ENCODE measurements at places on chromosomes 6 and 20. TPM values are rescaled to one million over a fixed set of nuclear protein-coding genes. Genes with fewer than 3 reads are reported as not detected.

DNA sequence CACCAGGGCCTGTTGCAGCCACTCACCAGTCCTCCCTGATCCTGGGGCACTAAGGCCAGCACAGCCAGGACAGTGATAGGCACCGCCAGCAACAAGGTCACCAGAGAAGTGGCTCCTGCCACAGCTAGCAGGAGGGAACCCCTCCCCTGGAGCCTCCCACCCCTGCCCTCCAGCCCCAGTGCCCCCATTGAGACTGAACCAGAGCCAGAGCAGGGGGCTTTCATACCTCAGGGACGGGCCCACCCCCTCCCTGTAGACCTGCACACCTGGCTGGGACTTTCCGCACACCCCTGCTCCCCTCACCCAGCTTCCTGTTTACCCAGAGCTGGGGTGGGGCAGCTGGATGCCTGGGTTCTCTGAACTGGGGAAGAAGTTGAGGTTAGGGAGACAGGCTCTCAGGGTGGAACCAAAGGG, at the start of gene LTB:
Gene LTB, minus strand, starts transcription at position 195 of the 414 bp plus-strand sequence. Its CDS starts 7 bp downstream, at position 188.
- no peak for DNase-seq

DNA sequence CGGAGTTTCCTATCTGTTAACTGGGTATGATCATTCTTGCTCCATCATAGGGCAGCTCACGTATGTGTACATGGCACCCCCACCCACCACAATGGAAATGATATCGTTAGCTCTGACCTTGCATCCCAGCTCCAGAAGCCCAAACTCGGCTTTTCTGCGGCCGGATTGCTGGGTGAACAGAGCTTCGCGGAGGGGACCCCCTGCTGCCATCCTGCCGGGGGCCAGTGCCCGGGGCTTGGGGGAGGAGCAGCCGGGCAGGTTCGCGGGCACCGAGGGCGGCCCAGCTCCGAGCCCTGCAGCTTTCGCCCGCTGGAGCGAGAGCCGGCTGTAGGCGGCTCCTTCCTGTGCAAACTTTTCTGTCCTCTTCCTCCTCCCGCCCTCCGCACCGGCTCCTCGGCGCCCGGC, 24.9 kb upstream of the FUCA2 start:
- DNase-seq: no peak

DNA sequence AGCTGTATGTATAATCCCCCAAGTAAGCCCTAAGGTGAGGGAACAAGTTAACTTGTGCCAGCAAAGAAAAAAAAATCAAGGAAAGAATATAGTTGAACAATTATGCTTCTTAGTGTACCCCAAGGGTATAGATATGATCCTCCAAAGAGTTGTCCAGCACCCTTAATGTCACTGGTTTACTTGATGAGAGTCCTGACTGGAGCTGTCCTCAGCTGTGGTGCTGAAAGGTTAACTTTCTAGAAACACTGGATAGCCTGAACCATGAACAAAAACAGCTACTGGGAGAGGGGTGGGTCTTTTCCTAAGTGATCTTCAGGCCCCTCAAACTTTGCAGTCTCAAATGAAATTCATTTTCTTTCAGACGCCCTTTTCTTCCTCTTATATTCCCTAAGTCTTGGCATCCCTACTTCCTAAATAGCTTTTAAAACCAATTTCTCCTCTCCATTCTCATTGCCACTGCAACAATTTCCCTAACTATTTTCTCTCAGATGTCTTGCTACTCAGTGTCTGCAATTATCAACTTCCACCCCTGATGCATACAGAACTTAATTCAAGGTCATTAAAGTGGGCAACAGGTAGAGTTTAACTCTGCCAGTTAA, 83.5 kb upstream of the PROKR2 start:
- no peak for DNase-seq

GRCh38 chr6:78868116-78868515, 765 bp downstream of the IRAK1BP1 start:
- DNase-seq: no peak

DNA sequence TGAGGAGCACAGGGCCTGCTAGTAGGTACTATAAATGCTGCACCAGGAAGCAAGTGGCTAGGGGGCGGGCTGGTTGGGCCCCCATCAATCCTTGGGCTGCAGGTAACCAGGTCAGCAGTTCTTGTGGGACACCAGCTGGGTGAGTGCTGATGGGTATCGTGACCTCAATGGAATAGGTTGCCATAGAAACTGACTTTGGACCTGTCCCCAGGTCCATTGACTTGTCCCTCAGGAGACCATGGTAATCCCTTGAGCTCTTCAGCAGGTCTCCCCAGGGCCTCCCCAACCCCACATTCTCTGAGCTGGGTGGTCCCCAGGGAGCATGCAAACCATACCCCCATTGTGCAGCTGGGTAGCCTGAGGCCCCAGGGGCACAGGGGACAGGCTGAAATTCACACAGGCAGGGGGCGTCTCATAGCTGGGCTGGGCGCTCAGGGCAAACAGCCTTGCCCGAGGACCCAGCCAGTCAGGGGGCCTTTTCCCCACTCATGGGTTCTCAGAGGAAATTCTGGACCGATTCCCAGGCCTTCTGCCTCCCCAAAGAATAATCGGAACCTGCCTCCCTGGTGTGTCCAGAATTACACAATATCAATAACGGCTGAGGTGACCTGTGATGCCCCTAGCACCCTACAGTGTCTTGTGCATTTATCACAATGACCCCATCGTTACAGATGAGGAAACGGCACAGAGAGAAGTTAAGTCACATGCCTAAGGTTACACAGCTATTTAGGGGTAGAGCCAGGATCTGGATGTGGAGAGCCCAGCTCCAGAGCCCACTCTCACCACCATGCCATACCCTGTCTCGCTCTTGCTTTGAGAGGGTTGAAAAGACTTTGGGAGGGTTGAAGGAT, 35.9 kb downstream of the SRC start:
- no peak for DNase-seq

GRCh38 chr20:58717278-58718091, 24.9 kb downstream of the NPEPL1 start:
- no peak for DNase-seq

DNA sequence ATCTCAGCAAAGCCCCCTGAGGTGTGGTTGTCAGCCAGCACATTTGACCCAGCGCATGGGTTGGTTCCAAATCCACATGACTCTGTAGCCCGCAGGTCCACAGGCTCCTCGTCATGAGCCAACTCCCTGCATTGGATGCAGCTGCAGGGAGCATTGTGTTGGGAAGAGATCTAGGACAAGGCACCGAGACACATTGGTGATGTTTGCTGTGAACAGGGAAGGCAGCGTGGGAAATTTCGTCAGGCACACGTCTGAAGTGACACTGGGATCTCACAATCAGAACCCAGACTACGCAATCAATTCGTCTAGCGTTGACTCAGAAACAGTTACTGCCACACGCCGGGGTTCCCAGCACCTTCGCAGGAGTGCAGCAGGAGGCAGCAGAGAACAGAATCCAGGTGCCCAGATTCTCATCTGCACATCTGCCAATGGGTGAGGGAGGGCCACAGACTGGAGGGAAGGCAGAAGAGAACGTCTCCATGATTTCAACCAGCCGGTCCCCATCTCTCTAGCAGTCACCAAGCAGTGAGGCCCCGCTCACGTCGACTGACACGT, 177.0 kb downstream of the TTLL2 start:
- no peak for DNase-seq

DNA sequence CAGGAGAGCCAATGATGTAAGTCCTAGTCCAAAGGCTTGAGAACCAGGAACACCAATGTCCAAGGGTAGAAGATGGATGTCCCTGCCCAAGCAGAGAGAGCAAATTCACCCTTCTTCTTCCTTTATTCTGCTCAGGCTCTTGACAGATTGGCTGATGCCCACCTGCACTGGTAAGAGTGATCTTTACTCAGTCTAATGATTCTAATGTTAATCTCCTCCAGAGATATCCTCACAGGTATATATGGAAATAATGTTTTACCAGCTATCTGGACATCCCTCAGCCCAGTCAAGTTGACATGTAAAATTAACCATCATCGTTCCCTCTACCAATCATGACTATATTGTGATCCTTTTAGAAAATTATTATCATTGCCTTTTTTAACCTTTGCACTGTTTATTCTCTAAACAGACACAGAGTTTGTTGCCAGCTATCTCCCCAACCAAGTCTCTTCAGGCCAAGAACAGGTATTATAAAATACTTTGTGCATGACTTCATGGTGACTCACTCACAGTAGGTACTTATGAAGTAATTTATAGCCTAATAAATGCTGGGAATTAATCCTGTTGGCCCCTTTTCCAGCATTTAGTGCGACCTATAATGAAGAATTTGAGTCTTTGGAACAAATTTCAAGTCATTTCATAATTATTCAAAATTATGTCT, 26.2 kb upstream of the TSHZ2 start:
- DNase-seq: no peak

- DNase-seq: no peak
Measured at GRCh38 chr20:51815383-51816076, 13.2 kb upstream of the SALL4 start.

DNA sequence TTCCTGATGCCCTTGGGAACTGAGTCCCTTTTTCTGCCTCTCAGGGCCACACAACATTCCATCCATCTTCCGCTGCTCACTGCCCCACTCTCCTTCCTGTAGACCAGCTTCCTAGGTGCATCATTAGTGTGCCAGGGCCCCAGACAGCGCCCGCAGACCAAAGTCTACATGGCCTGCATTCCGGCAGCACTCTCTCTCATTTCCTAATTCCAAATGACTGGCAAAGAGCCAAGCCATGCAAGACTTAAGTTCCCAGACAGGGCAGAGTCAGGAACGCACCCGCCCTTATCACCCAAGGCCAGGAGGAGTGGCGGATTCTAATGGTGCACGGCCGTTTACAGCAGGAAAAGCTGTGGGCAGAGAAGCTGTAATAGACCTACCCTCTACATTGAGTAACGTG, 159.8 kb upstream of the ARID1B start:
- no peak for DNase-seq

- no peak for DNase-seq
Measured at GRCh38 chr6:45350186-45350710, 22.1 kb downstream of the RUNX2 start.

- no peak for DNase-seq
Measured at GRCh38 chr20:42576167-42576566, 613.5 kb downstream of the PTPRT start.

DNA sequence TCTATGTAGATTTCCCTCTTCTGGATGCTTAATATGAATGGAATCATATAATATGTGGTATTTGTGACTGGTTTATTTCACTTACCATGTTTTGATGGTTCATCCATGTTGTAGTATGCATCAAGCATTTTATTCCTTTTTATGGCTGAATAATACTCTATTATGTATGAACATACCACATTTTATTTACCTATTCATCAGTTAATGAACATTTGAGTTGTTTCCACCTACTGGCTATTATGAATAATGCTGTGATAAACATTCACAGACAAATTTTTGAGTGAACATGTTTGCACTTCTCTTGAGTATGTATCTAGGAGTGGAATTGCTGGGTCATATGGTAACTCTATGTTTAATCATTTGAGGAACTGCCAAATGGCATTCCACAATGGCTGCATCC, 14.9 kb upstream of the ZNF451 start:
- no peak for DNase-seq

GRCh38 chr6:141133836-141134235, 998.9 kb upstream of the GJE1 start:
- DNase-seq: no peak

GRCh38 chr6:33289784-33290315, 449 bp downstream of the PFDN6 start:
- DNase-seq: no peak

DNA sequence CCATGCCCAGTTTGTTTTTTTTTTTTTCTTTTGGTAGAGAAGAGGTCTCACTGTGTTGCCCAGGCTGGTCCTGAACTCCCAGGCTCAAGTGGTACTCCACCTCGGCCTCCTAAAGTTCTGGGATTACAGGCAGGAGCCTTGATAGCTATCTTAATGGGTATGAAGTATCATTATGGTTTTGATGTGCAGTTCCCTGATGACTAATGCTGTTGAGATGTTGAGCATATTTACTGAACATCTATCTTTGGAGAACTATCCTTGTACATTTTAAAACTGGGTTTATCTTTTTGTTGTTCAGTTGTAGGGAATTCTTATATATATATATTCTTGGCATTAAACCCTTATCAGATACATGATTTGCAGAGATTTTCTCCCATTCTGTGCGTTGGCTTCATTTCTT, 21.4 kb upstream of the MYL9 start:
- no peak for DNase-seq

- no peak for DNase-seq
Measured at GRCh38 chr6:53048431-53049195, 16.6 kb upstream of the FBXO9 start.

- DNase-seq: no peak
Measured at GRCh38 chr6:142669471-142670351, 275.3 kb downstream of the HIVEP2 start.

DNA sequence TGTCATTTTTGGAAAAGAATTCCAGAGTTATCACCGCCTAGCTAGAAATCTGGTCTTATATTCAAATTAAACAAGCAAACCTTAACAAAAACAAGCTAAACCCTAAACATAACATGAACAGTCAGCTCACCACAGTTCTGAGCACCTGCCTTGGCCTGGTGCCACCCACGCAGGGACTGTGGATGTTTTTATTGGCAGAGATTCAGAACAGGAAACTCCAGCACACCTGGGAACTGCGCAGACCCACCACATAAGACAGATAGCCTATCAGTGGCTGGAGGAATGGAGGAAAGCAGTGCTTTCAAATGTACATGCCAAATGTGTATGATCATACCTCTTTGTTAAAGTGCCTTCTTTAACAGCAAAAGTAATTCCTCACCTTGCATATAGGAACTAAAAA, 8.9 kb downstream of the SLC16A10 start:
- DNase-seq: no peak

- no peak for DNase-seq
Measured at GRCh38 chr6:6900569-6901204, 207.1 kb upstream of the RREB1 start.

DNA sequence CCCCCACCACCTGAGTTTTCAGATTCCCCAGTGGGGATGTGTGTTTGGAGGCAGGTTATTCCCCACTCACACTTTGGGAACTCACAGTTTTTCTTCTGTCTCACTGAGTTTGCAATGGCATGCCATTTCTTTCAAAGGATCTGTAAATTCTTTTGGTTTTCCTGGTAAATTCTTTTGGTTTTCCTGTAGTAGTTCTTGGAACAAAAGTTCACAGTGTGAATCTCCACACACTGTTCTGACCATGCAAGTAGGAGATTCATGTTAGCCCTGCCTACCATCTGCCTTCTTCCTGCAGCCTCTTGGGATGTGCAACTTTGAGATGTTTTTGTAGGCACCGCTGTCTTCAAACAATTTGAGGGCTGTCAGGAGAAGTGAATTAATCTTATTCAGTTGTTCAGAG, 165.6 kb upstream of the OGFRL1 start:
- DNase-seq: no peak

- DNase-seq: no peak
Measured at GRCh38 chr6:85092226-85092625, 327.8 kb upstream of the TBX18 start.

GRCh38 chr6:79964607-79965081, 17.3 kb upstream of the ELOVL4 start:
- no peak for DNase-seq

- DNase-seq: no peak
Measured at GRCh38 chr6:1945235-1945832, 300.1 kb downstream of the GMDS start.

NKAPL gene
- polyA plus RNA-seq: 0.52 TPM

TEAD3 gene
- 22.8 TPM for polyA plus RNA-seq

SHLD1 gene
- 3.5 TPM for polyA plus RNA-seq

SLC2A10 gene
- 35.5 TPM for polyA plus RNA-seq

DPPA5 gene
- not detected for polyA plus RNA-seq

TLDC2 gene
- polyA plus RNA-seq: 0.57 TPM

CLVS2 gene
- polyA plus RNA-seq: not detected

C6orf136 gene
- polyA plus RNA-seq: 5.1 TPM

Data from AG04450 (cell line).